ENCODE measurements at places on chromosomes 13 and 19.

- no peak for DNase-seq
Measured at GRCh38 chr19:20351244-20351643, 184.2 kb downstream of the ZNF486 start.

GRCh38 chr13:77653301-77653700 is 44.2 kb upstream of the SLAIN1 start:
- no peak for DNase-seq

GRCh38 chr19:7115721-7116120 is 46.2 kb downstream of the ZNF557 start:
- DNase-seq, result no peak

DNA sequence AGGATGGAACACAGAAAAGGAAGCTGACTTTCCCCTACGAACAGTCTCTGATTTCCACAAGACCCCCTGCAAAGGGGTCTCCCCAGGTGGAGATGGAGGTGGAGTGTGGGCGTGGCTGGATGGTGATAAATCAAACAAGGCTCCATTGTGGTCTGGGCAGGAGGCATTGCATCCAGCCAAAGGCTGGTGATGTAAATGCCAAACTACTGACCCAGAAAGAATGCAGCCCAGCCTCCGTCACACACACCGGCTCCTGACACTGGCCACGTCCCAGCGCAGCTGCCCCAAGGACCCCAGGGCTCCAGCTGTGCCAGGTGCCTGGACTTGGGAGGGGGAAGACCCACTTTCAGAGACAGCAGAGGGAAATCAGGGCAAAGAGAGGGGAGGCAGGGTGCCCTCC is 6.3 kb downstream of the SLC7A1 start:
- DNase-seq, result no peak

DNA sequence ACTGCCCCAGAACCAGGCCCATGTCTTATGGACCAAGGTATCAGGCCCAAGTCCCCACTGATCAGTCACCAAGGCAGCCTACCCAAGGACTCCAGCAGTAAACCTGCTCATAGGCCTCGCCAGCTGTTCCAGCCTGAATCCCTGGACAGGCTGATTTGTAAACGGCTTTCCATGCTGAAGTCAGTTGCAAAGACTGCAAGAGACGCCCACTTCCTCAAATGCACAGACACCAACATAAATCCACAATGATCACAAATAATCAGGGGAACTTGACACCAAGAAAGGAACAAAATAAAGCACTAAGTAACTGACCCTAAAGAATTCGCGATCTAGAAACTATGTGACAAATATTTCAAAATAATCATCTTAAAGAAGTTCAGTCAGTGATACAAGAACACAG is 75.2 kb downstream of the RXFP2 start:
- no peak for DNase-seq

- DNase-seq, result no peak
Measured at GRCh38 chr19:12521996-12522395, 29.3 kb downstream of the ZNF564 start.

DNA sequence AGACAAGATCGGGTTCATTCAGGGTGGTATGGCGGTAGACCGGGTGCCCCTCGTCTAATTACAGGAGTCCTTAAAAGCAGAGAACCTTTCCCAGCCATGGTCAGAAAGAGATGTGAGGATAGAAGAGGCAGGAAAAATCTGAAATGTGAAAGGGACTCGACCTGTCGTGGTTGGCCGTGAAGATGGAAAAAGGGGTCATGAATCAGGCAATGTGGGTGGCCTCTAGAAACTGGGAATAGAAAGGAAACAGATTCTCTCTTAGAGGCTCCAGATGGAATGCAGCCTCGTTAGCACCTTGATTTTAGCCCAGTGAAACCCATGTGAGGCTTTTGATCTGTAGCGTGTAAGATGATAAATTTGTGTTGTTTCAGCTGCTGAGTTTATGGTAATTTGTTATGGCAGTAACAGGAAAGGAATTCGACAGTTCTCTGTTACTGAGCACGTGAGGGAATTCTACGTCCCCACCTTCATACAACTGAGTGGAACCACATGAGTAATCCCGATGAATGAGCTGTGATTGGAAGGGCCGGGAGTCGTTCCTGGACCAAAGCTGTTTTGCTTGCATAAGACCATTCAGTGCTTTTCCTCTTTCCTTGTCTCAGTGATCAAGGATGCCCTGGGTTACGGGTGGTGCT is 11.0 kb upstream of the CA11 start:
- DNase-seq, result no peak

DNA sequence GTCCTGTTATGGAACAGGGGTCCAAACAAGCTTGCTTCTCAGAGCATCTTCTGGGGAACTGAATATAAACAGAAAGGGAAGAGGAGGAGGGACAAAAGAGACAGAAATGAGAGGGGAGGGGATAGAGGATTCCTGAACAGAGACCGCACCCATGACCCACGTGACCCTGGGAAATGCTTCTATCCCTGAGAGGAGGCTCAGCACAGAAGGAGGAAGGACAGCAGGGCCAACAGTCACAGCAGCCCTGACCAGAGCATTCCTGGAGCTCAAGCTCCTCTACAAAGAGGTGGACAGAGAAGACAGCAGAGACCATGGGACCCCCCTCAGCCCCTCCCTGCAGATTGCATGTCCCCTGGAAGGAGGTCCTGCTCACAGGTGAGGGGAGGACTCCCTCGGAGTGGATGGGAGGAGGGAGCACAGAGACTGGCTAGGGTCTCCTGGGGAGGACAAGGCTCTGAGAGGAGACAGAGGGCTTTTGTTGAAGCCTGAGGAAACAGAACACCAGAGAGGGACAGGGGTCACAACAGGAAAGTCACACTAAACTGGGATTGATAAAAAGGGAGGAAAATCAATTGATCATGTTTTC is at the start of gene CEACAM6:
TSS of gene CEACAM6 (plus strand) at position 203 of the 586 bp plus-strand sequence. CDS start at position 312, 109 bp downstream.
- DNase-seq, result no peak

Measured in NCI-H524 treated with DMSO at 0.1 percent for 48 hours (cell line).